ENCODE measurements at places on chromosomes 2 and 18.
A peak's percentile ranks its signal among the peaks of the same experiment; 100 is the strongest.

GRCh38 chr18:74163019-74163660 lies 14.8 kb downstream of the TIMM21 start:
- DNase-seq: no peak

GRCh38 chr2:221758076-221758475 lies 186.0 kb upstream of the EPHA4 start:
- DNase-seq: no peak

DNA sequence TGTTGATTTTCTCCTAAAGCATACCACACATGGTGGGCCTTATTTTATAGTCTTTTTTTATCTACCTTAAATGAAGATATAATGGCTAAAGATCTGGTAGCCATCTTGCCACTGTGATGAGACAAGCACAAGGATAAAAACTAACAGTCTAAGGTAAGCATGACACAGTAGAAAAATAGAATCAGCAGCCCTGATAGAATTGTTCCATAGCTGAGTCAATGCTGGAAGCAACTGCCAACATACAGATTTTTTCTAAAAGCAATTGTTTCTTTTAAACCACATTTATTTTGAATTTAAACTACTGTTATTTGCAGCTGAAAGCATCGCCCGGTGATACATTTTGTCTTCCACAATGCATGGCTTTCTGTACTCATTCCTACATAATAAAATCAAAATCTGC lies 1091.5 kb upstream of the CHAC2 start:
- DNase-seq: no peak

DNA sequence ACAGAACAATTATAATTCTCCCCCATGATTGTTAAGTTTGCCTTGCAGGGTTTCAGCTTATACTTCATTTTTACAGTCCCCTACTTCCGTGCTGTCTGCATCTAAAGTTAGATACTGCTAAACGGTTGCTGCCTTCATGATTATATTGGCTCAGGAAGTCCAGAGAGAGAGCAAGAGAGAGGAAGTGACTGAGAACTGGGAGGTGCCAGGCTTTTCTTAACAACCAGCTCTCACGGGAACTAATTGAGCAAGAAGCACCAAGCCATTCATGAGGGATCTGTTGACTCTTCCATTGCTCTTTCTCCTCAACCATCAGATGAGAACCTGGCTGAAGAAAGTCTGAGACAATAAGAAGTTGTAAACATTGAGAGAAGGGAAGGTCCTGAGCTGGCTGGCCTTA lies 125.5 kb upstream of the SIX2 start:
- DNase-seq: no peak

GRCh38 chr2:22946553-22946952 lies 438.4 kb upstream of the KLHL29 start:
- DNase-seq: no peak

GRCh38 chr2:200348897-200349563 lies 42.5 kb downstream of the SPATS2L start:
- DNase-seq: no peak

DNA sequence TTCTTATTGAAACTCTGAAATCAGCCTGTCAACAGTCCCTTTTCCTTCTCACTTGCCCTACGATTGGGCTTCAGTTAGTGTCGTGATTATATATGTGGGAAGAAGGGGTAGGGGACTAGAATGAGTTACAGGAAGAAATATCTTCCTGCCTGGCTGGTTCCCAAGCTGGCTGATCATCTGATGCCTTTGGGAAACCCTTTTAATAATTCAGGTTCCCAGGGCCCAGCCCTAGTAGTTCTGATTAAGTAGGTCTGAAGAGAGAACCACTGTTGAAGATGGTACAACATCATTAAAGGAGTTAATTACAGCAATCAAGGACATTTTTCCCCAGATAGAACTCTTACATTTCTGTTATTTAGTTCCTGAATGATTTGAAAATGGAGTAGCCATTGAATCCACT lies 110.1 kb upstream of the EML6 start:
- no peak for DNase-seq

DNA sequence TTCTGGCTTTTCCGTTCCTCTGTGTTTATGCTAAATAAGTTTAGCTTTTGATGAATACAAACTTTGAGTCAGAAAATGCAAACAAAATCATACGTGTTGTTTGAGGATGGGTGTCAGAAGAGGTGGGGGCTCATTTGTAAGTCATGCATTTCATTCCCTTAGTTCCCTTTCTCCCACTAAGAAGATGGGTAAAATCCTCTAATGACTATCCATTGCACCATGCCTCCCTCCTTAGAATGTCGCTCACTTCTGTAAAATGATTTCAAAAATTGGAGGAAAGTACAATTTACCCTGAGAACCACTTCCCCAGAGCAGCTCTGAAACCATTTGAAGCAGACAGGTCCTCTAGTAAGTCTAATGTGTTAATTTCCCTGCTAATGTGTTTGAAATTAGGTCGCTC lies 629.6 kb upstream of the VRK2 start:
- no peak for DNase-seq

DNA sequence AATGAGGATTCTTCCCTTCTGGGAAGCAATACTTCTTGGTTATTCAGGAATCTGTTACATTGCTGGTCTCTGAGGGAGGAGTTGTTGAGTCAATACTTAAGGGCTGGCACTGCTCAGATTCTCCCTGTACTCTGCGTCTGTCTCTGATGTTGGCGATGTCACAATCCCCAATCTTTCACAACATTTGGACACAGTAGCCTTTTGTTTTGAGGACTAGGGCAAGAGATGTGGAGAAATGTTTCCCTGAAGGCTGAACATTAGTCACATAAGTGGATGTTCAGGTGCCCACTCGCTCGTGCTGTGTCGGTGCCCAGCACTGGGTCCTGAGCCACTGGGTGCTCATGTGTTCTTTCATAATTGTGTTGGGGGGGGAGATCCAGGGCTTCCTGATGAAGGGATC lies 55.0 kb downstream of the MAPK4 start:
- DNase-seq: no peak

- no peak for DNase-seq
These were observed 9.2 kb upstream of the PAIP2B start for GRCh38 chr2:71235930-71236587.

GRCh38 chr2:212733273-212733672 lies 194.7 kb upstream of the ERBB4 start:
- DNase-seq: no peak

- DNase-seq: no peak
These were observed 30.9 kb downstream of the FAM171B start for GRCh38 chr2:186724736-186725135.

- no peak for DNase-seq
These were observed 9.7 kb upstream of the SLC39A10 start for GRCh38 chr2:195647302-195647701.

GRCh38 chr2:48589170-48589767 lies 28.4 kb upstream of the GTF2A1L start:
- no peak for DNase-seq

GRCh38 chr18:11857177-11857887 lies 6.1 kb downstream of the CHMP1B start:
- DNase-seq: peak; percentile 57

DNA sequence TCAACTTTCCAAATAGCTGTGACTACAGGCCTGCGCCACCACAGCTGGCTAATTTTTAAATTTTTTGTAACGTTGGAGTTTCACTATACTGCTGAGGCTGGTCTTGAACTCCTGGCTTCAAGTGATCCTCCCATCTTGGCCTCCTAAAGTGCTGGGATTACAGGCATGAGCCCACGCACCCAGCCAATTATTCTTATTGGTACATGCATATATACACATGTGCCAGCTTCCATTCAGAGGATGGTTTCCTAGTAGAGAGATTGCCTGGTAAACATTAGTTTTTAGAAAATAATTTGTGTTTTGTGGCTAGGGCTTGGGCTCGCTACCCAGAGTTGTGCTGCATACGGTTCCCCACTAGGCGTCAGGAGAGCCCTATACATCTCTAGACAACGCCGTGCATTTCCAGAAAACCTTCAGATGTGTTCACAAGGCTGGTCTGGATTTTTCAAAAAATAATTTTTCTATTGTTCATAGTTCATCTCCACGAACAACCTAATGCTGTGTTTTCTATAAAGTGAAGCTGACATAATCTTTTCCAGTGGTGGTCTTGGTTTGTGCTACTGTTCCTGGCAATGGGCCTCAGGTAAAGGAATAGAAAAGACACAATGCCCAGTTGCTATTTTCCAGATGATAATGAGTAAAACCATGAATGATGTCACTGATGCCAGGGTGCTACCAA lies 14.6 kb upstream of the AFG3L2 start:
- DNase-seq: no peak

GRCh38 chr2:203707530-203707929 lies 1.1 kb downstream of the CD28 start:
- DNase-seq: no peak

GRCh38 chr2:104487366-104487765 lies 366.5 kb upstream of the POU3F3 start:
- DNase-seq: no peak

- no peak for DNase-seq
These were observed 35.4 kb downstream of the BARD1 start for GRCh38 chr2:214774108-214774507.

DNA sequence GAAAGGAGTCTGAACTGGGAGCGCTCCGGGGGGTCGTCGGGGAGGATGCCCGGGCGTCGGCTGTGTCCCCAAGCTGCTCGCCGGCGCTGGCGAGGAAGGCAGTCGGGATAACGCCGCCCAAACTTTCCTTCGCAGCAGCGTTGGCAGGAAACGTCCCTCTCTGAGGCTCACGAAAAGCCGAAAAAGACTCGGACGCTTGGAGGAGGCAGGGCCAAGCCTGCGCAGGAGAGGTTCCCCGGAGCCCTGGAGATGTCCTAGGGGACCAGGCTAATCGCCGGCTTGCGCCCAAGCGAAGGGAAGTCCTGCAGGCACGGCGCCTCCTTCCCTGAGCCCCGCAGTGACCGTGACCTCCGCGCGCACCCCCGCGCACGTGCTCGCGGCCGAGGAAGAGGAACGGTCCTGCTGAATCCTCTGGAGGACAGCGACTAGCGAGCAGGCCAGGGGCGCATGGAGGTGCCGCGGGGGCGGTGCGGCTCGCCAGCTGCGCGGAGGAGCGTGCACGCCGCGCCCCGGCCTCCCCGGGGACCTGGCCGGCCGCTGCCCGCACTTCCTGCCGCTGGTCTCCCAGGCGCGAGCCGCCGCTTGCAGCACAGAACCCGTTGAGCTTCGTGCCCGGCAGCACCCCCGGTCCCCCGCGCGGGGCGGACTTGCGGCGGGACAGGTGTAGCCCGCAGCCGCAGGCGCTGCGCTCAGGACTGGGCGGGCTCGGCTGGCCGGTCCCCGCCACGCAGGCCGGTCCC lies at the start of gene SH3RF3:
Gene SH3RF3, plus strand, starts transcription at position 590 of the 740 bp plus-strand sequence.
- DNase-seq: peak; percentile 32

DNA sequence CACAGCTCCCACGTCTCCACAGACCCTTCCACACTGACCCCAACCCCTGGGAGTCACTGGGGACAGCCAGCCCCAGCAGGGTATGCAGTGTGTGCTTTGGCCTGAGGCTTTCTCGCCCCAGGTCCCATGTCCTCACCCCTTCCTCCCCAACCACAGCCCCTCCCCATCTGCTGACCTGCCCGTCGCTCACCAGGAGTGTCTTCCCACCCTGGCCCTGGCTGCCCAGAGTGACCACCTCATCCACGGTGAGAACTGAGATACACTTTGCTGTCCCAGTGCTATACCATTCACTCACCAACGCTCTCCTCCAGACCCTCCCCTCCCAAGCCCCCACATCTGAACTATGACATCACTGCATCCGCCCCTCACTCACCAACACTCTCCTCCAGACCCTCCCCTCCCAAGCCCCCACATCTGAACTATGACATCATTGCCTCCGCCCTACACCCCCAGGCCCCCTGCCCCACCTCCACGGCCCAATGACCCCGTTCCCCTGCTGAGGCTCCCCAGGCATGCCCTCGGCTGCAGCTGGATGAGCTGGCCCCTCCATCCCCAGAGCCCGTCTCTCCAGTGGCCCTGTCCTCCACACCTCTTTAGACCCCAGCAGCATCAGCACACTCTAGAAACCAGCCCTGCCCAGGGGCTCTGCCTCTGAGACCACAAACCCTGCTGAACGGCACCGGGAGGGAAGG lies 55.2 kb downstream of the ANKMY1 start:
- no peak for DNase-seq

- DNase-seq: no peak
These were observed 23.4 kb downstream of the FBLN7 start for GRCh38 chr2:112161431-112162145.

GRCh38 chr2:124832521-124832920 lies 807.4 kb downstream of the CNTNAP5 start:
- DNase-seq: no peak

DNA sequence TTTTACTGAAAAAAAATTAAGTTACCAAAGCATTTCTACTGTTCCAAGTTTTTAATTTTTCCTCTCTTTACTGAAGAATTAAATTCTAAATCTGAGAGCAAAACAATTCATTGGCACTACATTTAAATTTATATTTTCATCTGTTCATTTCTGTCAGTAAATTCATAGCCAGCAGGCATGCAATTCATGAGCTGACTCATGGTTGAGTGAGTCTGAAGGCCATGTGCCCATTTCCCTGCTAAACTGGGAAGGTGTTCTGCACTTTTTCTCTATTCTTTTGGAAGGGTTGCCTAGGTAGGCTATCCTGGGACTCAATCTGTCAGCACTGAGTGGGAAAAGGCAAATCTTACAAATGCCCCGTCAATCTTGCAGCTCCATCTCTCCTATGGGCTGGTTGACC lies 88.7 kb downstream of the KLHL14 start:
- no peak for DNase-seq

DNA sequence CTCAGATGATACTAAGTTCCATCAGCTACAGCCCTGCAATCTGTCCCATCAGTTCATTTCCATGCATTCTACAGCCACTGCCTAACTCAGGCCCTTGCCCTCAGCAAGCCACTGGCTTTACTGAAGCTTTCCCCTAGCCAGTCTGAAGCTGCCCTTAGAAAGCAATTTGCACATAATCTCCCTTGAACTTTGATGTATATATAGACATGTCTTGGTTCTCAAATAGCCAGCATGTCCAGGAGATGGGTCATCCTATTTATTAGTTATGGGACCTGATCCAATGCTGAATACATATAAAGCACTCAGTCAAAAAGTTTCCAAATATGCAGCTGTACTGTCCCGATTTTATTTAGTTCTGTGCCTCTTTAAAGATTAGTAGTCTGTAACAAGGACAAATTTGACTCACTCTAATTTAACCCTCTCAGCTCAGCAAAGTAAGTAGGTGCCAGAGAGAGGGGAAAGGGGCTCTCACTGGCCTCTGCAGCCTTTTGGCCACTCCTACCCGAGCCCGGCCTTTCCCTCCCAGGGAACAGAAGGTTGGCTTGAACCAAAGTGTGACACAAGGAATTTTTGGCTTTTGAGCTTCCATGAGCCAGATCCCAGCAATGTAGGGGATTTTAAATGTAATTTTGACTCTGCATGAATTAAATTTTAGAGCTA lies 70.7 kb downstream of the CCDC93 start:
- no peak for DNase-seq

- DNase-seq: no peak
These were observed 45.2 kb upstream of the SULT1C3 start for GRCh38 chr2:108194409-108195132.

GRCh38 chr2:242020196-242021004 lies 150.9 kb downstream of the RTP5 start:
- DNase-seq: no peak

GRCh38 chr2:231701456-231702373 lies 6.6 kb upstream of the PTMA start:
- no peak for DNase-seq

GRCh38 chr2:196080526-196080925 lies 11.9 kb upstream of the DNAH7 start:
- no peak for DNase-seq

Data from T1000 (cell line).